ENCODE measurements at places on chromosomes 5 and 9.

- DNase-seq = no peak
These were observed 25.5 kb downstream of the ESM1 start for GRCh38 chr5:54959673-54960418.

DNA sequence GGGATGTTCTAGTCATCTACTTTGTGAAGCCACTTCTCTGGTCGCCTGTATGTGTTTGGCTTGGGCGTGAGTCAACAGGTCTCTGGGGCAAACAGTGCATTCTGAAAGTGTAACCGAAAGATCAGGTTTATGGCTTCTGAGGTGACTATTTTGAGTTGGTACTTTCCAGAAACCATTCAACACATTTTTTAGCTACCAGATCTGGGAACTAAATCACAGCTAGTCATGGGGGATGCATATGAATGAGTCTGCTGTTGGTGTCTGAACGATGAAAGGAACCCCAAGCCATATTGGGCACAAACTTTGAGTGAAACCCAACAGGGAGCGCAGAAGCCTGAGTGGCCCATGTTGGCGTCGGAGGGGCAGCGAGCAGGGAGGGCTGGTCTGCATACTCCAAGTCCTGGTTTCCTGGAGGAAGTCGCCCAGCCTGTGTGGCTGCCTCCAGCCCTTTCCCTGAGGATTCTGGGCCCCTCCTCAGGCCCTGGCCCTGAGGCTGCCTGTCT, 35.3 kb downstream of the UBE2QL1 start:
- DNase-seq = no peak

DNA sequence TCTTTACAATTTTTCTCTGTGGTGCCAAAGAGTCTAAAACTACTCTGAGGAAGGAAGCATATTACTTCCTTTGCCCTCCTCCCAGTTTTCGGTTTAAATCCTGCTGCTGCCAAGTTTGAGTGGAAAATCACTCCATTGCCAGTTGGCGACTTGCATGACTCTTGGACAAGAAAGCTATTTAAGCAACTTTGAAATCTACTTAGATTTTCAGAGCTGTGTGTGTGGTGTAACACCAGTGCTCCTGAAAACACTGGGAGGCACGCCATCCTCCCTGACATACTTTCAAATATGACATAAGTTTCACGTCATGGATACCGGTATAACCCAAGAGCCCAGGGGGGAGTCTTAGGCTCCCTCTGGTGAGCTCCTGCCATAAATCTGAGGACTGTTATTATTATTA, 83.5 kb upstream of the RIOK2 start:
- DNase-seq = no peak

- DNase-seq = peak; percentile 41
These were observed 16.8 kb upstream of the NSD1 start for GRCh38 chr5:177116631-177117373.

- DNase-seq = no peak
These were observed 33.2 kb upstream of the DMXL1 start for GRCh38 chr5:119037496-119038215.

- peak; percentile 60 for DNase-seq
These were observed 1.3 kb upstream of the TRMO start for GRCh38 chr9:97923529-97924108.

DNA sequence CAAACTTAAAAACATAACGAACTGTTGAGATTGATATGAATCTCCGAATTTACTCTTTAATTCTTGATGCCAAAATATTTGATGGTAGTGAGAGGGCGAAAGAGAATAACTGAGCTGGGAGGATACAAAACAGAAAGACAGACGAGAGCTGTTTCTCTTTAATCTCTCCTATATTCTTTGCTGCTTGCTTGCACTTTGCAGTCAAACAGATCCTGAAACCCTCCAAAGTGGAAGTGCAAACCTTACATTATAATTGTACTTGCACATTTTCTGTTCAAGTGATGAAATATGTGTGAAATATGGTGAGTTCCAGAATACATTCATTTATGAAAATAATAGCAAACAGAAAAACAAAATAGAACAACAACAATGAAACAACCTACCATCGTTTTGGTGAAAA, 63.8 kb downstream of the PAM start:
- no peak for DNase-seq

DNA sequence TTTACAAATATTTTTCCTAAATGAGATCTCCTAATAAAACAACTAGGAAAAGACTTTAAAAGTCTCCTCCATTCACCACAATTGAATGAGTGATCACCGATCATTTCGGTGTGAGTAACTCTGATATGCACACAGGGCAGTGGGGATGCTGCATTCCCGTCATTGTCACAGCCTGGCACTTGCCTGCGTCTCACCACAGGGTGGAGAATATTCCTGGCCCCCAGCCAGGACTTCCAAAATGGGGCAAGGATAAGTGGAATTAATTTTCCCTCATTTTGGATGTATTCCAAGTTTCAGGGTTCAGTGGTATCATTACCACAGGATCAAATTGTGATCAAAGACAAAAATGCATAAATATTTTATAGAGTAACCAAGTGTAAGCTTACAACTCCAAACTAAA, 107.1 kb downstream of the CTNND2 start:
- peak; percentile 51 for DNase-seq

DNA sequence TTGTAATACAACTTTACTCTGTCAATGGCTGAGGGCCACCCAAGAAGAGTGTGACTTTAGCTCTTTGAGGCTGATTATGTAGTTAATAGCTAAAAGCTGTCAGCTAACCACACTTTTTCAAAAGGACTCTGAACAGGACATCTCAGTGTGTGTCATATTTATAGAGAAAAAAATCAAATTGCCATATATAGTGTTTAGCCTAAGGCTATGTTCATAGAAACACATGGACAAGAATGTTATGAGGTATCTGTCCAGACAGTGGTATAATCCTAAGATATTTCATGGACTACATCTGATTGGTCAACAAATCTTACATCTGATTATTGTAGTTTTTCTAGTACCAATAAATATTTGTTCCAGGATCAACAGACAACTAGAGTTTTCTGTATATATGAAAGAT, 42.1 kb upstream of the CDH18 start:
- no peak for DNase-seq

DNA sequence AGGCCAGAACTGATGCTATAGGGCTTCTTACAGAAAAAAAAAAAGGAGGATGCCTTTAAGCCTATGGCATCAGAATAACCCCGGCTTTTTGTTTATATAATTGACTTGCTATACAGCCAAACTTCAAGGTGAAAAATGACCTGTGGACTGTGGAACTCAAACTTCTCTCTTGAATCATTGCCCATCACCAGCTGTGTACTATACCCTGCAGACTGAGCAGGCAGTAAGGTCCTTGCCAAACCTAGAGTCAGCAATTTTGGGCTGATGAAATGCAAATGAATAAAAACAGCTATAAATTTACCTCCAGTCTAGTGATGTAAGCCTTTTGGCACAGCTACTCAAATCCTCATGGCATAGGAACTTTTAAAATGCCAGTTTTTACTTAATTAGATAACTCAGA, 44.5 kb upstream of the PPP3R2 start:
- no peak for DNase-seq

- DNase-seq = no peak
These were observed 185.2 kb upstream of the KLF4 start for GRCh38 chr9:107674721-107675277.

- no peak for DNase-seq
These were observed 65.6 kb upstream of the MAP1B start for GRCh38 chr5:72041654-72042053.

- no peak for DNase-seq
These were observed 3.0 kb downstream of the GOLM1 start for GRCh38 chr9:86096386-86096785.

DNA sequence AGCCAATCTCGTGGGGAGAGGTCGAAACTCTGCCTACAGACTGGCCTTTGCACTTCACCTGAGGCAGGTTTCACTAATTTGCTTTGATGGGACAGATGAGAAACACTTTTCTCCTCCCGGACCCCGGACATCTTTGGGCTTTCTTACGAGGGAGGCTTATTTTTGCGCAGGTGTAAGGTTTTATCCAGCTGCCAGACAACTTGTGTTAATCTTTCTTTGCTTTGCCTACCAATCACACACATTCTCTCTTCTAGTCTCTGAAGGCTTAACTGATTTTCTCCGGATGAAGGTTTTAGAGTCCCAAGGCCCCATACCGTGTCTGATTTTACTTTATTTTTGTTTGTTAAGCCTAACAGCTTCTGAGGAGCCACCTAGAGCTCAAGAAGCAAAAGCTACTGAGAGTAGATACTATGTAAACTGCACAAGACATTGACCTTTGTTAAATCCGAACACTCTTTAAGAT, 436 bp upstream of the EMB start:
- DNase-seq = no peak

GRCh38 chr9:134440636-134441226, 114.5 kb downstream of the RXRA start:
- no peak for DNase-seq

GRCh38 chr9:76227156-76227555, 167.1 kb downstream of the RFK start:
- DNase-seq = no peak

- DNase-seq = no peak
These were observed 156.1 kb upstream of the GHR start for GRCh38 chr5:42267091-42267490.

DNA sequence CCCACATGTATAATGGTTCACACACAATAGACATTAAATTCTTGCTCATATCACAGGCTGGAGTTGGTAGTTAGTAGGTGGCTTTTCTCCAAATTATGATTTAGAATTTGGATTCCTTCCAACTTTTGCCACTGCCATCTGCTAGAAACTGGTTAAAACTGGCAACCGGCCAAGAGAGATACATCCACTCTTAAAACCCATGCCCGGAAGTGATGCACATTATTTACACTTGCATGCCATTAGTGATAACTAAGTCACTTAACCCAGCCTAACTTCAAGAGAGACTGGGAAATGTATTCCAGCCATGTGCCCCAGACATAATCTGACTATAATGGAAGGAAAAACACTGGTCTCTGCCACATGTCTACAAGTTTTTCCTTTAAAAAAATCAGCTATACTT, 395.7 kb upstream of the SEMA6A start:
- DNase-seq = no peak

DNA sequence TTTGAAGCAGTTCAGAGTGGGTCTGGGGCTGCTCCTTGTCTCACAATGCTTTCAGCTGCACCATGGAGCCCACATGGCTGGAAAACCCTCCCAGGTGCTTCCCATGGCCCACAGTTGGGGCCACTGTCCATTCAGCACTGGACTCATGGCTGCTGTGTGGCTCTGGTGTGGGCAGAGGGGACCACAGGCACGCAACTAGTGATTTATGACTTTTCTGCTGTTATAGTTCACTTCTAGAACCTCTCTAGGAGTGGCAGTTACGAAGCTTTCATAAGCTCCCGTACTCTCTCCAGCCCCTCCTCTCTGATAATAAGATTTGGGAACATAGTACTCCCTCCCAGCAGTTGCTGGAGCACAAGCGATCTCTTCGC, 29.0 kb downstream of the GLRA1 start:
- DNase-seq = no peak

DNA sequence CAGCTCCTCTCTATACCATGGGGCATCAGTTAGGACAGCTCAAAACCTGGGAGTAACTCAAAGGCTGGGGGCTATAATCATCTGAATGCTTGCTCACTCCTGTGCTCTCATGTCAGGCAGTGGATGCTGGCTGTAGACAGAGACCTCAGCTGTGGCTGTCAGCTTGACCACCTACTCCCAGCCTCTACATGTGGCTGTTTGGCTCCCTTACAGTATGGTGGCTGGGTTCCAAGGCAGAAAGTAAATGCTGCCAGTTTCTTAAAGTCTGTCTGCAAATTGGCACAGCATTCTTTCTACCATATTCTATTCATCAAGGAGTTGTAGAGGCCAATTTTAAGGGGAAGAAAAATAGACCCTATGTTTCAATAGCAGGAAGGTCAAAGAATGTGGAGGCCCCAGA, 66.9 kb downstream of the TMC1 start:
- DNase-seq = no peak

- DNase-seq = no peak
These were observed 672.3 kb upstream of the RGMB start for GRCh38 chr5:98101131-98101530.

DNA sequence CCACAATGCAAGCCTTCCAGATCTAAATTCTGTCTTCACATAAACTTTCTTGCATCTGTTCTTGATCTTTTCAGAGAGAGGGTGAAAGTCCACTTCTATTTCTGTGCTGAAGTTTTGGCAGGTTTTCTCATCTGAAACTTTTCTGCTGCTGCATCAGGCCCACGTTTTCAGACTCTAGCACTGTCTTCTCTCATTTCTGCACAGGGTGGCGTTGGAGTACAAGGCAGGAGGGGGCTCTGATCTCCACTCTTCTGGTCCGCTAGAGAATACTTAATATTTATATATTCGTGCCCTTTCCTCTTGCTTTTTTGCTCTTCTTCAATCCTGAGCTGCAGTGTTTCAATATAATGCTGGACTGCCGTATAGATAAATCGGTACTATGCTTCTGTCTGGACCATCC, 204.0 kb upstream of the PRDM9 start:
- DNase-seq = no peak

- DNase-seq = no peak
These were observed 82.3 kb downstream of the SECISBP2 start for GRCh38 chr9:89400403-89401116.
